Natural killer cell treated with Interleukin-12 subunit alpha and Interleukin-12 subunit beta and Interleukin-15 and Interleukin-18, amount 100 ng/mL, for 72 hours (primary cell): ENCODE measurements at places on chromosomes 2 and 18.

- no peak for DNase-seq
Observed at GRCh38 chr2:223235986-223236385, 184.0 kb downstream of the KCNE4 start.

DNA sequence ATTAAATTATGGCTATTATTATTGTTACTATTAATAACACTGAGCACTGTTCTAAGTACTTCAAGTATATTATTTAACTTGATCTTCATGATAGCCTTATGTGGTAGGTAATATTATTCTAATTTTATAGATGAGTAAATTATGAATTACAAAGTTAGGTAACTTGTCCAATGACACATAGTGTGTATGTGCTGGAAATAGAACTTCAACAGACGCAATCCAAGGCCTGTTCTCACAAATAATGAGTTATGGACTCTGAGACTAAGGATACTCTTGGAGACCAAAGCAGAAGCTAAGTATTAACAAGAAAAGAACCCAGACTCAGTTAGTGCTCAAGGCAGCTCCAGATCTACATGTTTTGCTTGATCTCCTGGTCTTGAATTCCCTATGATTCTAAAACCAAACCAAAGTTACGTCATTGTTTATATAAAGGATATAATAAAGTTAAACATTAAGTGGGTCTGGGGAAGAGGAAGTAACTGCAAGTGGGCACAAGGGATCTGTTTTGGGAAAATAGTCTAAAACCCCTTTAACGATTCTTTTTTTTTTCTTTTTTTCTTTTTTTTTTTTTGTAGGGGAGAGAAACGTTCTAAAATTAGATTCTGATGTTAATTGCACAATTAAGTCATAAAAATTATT is 211.3 kb downstream of the ERBB4 start:
- no peak for DNase-seq

DNA sequence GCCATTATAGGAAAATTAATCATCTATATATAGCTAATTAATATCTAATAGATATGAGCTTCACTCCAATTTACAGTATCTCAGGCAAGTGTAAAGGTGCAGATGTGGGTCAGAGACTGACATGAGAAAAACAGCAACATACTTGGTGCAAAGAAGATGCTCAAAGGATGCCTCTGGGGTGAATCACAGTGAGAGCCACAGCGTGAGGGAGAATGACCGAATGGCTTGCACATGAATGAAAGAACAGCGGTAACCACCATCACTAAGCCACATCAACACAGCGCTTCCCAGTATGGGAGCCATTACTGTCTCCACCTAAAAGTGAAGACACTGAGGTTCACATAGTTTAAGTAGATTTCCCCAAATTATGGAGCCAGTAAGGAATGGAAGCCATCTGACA is 423.4 kb upstream of the ID2 start:
- no peak for DNase-seq

GRCh38 chr2:226904592-226904991 is 68.7 kb downstream of the RHBDD1 start:
- no peak for DNase-seq

- DNase-seq, result no peak
Observed at GRCh38 chr18:813172-814071, 1.4 kb upstream of the YES1 start.

DNA sequence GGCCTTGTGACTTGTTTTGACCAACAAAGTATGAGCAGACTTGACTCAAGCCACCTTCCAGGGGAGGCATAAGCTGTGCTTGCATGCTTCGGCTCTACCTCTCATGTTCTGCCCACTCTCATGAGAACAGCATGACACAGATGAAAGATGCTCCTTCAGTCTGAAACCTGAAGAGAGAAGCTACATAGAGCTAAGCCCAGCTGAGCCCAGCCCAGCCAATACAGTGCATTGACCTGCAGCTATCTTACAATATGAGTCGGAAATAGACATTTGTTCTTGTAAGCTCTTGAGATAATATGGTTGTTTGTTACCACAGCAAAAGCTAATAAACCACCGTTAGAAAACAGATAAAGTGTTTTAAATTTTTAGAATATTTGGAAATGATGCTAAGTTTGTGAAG is 426.7 kb upstream of the PKDCC start:
- DNase-seq, result no peak

DNA sequence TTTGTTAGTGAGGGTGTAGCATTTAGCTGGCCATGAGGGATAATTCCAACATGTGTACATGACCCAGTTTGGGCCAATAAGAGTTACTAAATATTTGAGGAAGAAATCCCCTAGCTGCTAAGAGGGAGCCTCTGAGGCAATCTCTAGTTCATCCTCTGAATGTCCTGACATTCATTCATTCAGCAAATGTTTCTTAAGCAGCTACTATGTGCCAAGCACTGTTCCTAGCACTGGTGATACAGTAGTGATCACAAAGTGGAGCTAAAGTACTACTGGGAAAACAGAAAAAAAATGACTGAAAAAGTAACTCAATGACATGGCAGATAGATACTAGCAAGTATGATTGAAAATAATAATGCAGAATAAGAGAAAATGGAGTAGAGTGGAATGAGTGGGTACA is 79.8 kb upstream of the PID1 start:
- DNase-seq, result no peak

DNA sequence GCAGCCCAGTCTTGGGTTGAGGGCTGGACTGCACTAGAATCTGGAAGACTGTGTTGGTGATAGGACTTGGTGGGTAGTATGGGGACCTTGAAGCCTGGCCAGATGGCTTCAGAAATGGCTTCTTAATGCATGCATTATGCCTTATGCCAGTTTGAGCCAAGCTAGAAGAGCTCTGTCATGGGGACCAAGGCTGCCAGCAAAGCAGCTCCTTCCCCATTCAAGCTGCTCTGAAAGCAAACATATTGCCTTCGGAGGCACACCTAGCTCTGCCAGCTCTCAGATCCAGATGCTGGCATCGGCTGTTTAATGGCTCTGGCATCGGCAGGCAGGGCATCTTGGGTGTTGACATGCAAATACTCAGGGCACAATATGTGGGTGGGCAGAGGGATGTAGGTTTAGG is 59.0 kb upstream of the IGFBP5 start:
- no peak for DNase-seq

- no peak for DNase-seq
Observed at GRCh38 chr2:207953354-207953753, 72.0 kb downstream of the PLEKHM3 start.

GRCh38 chr2:182822733-182823132 is 43.7 kb downstream of the FRZB start:
- no peak for DNase-seq

GRCh38 chr18:65415098-65415497 is 335.7 kb upstream of the CDH7 start:
- no peak for DNase-seq

- DNase-seq, result peak; percentile 28
Observed at GRCh38 chr2:10901160-10901939, 10.4 kb upstream of the KCNF1 start.

- DNase-seq, result no peak
Observed at GRCh38 chr2:216385478-216385877, 13.2 kb upstream of the MARCHF4 start.

- DNase-seq, result no peak
Observed at GRCh38 chr18:48575658-48576456, 37.0 kb downstream of the CTIF start.

DNA sequence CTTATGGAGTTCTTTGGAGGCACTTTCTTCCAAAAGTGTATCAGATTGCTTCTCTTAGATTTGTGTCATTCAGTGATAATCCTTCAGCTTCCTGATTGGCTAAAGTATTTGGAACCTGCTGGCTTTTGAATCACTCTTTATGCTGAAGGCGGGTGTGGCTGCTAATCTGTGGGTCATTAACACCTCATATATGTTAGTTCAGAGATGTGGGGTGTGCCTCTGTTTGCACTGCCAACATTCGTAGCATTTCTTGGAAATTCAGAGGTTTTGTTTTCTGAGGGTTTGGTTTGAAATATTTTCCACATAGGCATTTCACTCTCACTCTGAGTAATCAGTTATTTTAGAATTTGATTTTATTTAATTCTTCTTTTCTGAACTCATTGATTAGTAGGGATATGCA is 1604.4 kb upstream of the ACVR2A start:
- no peak for DNase-seq

DNA sequence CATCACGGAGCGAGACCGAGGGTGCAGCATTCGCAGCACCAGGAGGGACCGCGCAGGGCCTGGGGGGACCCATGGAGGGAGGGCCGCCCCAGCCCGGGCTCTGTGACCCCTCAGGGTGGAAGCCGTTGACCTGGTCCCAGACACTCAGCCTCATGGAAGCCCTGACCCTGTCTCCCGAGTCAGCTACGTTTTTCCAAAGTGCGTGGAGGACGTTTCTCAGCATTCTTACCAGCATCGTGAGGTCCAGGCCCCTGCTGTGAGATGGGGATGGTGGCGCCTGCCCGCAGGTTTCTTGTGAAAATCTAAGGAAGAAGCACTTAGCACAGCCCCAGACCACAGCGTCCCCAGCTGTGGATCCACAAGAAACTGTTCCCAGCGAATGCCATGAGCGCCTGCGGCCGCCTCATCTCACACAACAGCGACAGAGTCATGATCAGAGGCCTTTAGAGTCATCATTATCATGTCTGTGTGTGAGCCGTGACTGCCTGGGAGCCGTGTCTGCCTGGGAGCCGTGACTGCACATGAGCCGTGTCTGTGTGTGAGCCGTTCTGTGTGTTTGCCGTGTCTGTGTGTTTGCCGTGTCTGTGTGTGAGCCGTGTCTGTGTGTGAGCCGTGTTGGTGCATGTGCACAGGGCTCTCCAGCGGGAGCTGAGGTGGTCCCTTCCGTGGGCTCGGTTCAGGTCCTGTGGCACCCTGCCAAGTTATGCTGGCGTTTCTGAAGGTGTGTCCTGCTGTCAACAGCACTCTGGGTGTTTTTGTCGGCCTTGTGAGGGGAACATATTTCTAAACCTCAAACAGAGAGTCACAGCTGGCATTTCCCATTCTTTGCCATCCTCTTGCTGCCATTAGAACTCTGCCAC is 49.2 kb upstream of the KCNG2 start:
- DNase-seq, result no peak

DNA sequence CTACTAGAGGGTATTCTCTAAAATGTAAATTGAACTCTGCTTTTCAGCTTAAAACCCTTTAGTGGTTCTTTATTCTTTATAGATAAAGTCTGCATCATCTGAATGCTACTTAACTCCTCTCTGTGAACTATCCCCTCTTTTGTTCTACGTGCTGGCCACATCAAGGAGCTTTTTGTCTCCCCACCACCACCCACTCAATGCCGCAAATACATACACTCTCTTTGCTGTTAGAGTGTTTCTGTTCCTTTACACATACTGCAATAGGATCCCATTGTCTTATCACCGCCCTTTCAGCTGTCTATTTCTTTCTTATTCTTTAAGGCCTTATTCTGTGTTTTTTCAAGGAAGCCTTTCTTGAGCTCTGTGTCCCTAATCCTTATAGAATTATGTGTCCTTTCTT is 83.3 kb downstream of the EML4 start:
- DNase-seq, result no peak

- DNase-seq, result no peak
Observed at GRCh38 chr18:50231621-50232020, 34.7 kb downstream of the CFAP53 start.

DNA sequence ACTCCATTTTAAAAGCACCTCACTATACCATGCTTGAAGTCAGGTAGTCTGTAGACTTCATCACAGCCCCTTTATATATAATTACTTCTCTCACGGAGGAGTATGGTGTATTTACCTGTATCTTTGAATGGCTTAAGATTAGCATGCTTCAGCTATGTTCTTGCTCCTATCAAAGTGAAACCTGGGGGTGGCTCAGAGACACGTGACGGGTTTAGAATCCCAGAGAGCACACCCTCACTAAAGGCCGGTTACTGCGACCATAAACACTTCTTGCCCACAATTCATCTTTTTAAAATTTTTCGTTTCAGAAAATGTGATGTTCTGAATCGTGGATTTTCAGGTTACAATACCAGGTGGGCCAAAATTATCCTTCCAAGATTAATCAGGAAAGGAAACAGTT is 3.6 kb downstream of the IAH1 start:
- DNase-seq, result no peak

DNA sequence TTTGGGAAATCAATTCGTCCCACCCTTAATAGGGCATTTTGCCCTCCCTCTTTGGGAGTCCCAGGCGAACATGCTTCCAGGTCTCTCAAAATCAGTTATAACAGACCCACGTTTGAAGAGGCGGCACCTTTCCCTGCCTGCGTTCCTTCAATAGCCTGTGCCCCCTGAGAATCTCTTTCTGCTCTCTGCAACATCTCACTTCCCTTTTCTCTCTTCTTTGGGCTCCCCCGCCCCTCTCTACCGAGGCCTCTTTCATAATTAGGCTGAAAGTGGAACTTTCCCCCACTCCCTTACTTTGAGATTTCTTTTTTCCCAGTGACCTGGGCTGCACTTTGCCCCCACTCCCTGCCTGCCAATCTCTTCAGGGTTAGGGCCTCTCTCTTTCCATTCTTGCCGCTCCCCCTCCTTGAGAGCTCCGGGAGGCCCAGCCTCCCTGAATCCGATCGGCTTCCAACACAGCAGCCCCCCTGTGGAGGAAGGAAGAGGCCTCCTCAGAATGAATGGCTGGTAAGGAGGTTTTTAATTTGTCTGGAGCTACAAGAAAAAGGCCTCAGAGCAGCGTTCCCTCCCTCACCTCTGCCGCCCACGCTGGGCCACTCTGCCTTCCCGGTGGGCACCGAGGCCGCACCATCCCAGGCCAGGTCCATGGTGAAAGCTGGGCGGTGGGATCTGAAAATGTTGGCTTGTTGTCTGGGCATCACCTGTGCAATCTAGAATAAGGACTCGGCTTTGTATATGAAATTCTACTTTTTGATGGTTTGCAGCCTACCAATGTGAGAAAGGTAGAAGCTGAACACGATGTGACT is 162.6 kb upstream of the SIX3 start:
- DNase-seq, result peak; percentile 12

DNA sequence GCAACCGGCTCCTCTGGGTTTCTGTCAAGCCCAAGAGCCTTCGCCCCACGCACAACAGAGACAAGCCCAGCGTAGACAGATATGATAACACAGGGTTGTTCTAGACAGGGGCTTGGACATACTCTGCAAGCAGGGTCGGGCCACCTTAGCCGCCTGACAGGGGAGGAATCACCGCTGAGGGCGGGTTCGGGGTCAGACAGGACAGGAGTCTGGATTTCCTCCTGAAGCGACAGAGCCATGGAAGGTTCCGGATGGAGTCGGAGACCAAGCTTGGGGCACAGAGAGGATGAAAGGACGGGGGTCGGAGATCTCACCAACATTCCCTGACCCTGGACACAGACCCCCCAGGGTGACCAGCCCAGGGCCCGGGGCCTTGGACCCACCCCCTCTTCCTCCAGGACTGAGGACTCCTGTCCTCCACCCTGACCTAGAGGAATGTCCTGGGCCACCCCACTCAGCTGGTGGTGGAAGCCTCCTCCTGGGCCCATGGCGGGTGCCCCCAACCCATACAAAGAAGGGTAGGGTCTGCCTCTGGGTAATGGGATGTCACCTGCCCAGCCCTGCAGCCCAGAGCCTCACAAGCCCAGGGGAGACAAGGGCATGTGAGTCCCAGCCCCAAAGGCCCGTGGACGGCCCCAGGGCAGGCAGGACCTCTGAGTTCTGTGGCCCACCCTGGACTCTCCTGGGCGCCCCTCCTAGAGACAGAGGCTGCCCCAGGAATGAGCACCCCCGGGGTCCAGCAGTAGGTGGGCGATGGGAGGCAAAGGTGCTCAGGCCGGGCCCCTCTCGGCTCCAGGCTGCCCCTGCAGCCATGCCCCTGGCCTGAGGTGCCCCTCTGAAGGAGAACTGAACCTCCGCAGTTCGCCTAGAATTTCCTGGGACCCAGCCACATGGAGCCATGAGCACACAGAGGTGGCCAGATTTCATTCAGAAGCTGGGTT is 44.1 kb upstream of the GPC1 start:
- peak; percentile 49 for DNase-seq

- no peak for DNase-seq
Observed at GRCh38 chr2:11669454-11670291, at the start of gene NTSR2. Gene NTSR2, minus strand, starts transcription at chr2:11670195. Its CDS starts 66 bp downstream, at chr2:11670129.
